ENCODE measurements at places on chromosomes 6 and 20. TPM values are rescaled to one million over a fixed set of nuclear protein-coding genes. Genes with fewer than 3 reads are reported as not detected.

CASS4 gene
- total RNA-seq = 2.8 TPM

DUSP15 gene
- not detected for total RNA-seq

AVP gene
- total RNA-seq = not detected

NR2E1 gene
- total RNA-seq = not detected

RIPOR2 gene
- total RNA-seq = 21.0 TPM

RAET1L gene
- total RNA-seq = not detected

SRSF12 gene
- total RNA-seq = 0.82 TPM

XKR7 gene
- total RNA-seq = not detected

SLC35D3 gene
- total RNA-seq = not detected

IP6K3 gene
- not detected for total RNA-seq

CYP21A2 gene
- total RNA-seq = 0.44 TPM

ELOVL2 gene
- total RNA-seq = not detected

SNAP91 gene
- total RNA-seq = not detected

EYS gene
- not detected for total RNA-seq

TMEM14C gene
- 66.9 TPM for total RNA-seq

ELOVL4 gene
- 2.2 TPM for total RNA-seq

ANGPT4 gene
- total RNA-seq = not detected

SAMD5 gene
- not detected for total RNA-seq

ESR1 gene
- total RNA-seq = 0.02 TPM

SYTL3 gene
- total RNA-seq = 124 TPM

TREM1 gene
- total RNA-seq = not detected

SLC22A23 gene
- 0.15 TPM for total RNA-seq

SLC22A16 gene
- total RNA-seq = not detected

MATN4 gene
- 0.36 TPM for total RNA-seq

PI3 gene
- total RNA-seq = not detected

MEI4 gene
- total RNA-seq = not detected

BCAS4 gene
- 23.2 TPM for total RNA-seq

TSPO2 gene
- not detected for total RNA-seq

ABHD16B gene
- 0.13 TPM for total RNA-seq

KCNQ5 gene
- 12.3 TPM for total RNA-seq

CLVS2 gene
- total RNA-seq = not detected

CD93 gene
- 0.46 TPM for total RNA-seq

KHDC1 gene
- total RNA-seq = 5.9 TPM

DPPA5 gene
- total RNA-seq = not detected

HLA-DRB5 gene
- 0.23 TPM for total RNA-seq

TDRD6 gene
- total RNA-seq = not detected

NOX3 gene
- not detected for total RNA-seq

LSM2 gene
- 166 TPM for total RNA-seq

ERVFRD-1 gene
- not detected for total RNA-seq

SAPCD1 gene
- 8.6 TPM for total RNA-seq

ACAT2 gene
- 74.2 TPM for total RNA-seq

WFDC12 gene
- not detected for total RNA-seq

TMC2 gene
- total RNA-seq = not detected

DDAH2 gene
- total RNA-seq = 4.6 TPM

PSORS1C2 gene
- total RNA-seq = not detected

COX4I2 gene
- total RNA-seq = not detected

RAD21L1 gene
- not detected for total RNA-seq
